ENCODE measurements at places on chromosomes 11 and 22.

DNA sequence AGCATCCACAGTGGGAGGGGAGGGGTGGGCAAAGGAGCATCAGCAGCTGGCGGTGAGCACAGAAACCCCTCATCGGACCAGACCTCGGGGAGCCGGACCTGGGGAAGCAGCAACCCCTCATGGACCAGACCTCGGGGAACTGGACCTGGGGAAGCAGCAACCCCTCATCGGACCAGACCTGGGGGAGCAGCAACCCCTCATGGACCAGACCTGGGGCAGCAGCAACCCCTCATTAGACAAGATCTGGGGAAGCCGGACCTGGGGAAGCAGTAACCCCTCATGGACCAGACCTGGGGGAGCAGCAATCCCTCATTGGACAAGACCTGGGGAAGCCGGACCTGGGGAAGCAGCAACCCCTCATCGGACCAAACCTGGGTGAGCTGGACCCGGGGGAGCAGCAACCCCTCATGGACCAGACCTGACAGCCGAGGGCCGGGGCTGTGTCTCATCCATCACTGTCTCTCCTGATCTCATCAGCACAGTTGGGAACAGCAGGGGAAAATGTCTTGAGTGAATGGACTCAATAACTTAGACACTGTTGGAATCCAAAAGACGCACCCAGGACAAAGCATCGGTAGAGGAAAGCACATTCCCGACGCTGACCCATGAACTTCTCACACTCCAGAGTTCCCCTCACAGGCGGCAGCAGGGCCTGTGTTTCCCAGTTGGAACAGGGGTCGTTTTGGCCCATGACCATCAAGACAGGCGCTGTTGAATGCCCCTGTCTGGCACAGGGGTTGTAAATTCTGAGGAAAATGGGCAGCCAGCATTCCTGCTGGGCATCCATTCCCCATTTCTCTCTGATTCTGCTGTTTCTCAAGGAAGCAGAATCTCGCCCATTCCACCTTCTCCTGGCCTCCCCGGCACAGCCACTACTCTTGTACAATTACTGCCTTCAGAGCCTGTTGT, 1494.6 kb downstream of the TBC1D22A start:
- no peak for DNase-seq

- no peak for DNase-seq
These were observed 14.0 kb downstream of the AP1B1 start for GRCh38 chr22:29374401-29374800.

GRCh38 chr11:17098038-17098437, 20.6 kb upstream of the RPS13 start:
- DNase-seq: no peak

DNA sequence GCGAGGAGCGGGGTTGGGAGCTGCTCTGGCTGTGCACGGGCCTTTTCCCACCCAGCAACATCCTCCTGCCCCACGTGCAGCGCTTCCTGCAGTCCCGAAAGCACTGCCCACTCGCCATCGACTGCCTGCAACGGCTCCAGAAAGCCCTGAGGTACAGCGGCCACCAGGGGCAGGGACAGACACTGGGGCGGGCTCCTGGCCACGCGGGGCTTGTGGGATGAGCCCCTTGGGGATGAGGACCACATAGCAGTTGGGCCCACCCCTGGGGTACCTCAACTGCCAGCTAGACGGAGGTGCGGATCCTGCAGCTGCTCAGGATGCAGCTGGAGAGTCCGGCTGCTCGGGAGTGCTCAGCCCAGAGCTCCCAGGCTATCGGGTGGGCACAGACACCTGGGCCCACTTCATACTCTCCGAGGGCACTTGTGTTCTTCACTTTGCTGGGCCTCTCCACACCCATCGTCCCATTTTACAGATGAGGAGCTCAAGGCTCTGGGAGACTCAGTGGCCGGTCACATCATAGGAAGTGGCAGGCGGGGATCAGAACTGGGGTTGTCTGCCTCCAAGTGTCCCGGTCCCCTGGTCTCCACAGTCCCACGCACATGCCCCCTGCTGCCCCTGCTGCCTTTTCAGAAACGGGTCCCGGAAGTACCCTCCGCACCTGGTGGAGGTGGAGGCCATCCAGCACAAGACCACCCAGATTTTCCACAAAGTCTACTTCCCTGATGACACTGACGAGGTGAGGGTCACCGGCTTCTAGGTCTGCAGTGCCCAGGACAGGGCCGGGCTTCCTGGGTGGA, 77.6 kb downstream of the MYO7A start:
- no peak for DNase-seq

DNA sequence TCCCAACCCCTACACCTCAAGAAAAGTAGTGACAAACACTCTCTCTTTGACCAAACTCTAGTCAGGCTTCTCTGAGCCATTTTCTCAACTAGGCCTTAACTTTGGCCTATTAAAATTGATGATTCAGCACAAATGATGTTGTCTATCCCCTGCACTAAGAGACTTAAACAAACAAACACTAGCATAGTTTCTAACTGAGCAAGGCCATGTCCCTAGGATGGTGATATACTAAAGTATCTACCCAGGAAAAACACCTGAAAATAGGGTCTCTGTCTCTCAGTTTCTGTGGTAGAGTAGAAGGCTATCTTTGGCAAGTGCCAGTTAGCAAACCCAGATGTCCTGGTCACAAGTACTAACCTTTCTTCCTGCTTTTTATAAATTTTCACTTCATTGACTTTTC, 219.7 kb upstream of the ANO3 start:
- no peak for DNase-seq

DNA sequence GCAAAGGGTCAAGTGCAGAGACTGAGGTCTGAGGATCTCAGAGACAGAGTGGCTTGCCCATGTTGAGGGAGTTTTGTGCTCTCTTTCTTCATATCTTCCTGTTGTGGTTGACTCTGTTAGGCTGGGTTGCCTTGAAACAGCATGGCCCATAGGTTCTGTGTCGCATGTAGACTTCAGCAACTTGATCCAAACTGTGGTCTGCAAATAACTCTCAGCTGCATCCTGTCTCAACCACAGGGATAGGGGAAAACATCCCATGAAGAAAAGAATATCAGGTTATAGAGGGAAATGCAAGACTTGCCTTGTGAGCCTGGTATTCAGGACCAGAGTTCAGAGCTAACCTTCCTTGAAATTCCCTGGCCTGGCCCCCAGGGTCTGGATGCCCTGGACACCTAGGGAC, 69.4 kb downstream of the FLI1 start:
- DNase-seq: no peak

GRCh38 chr11:79243422-79244210, 197.2 kb downstream of the TENM4 start:
- no peak for DNase-seq

- DNase-seq: no peak
These were observed 805.5 kb downstream of the BRD1 start for GRCh38 chr22:49021926-49022815.

DNA sequence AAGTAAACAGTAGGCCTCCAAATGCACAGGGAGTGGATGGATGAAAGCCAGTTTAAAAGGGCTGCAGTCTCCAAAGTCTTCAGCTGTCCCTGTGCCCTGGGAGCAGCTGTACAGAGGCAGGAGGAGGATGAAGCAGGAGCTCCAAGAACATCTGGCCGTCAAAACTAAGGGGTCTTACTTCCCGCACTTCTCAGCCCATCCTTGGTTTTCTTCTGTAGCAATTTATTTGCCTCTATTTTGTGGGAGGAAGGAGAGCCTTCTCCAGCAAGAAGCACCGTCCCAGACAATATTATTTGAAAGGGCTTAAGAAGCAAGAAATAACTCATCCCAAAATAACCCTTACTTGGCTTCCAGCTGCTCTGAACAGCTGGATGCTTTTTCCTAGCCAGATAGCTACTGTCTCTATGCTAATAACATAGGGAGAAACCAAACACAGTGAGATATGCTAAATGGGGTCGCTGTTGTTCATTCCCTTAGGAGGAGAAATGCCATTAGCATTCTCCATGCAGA, 133.2 kb downstream of the SPATA19 start:
- DNase-seq: no peak

- DNase-seq: no peak
These were observed 20.1 kb downstream of the DGCR6L start for GRCh38 chr22:20299746-20300136.

GRCh38 chr22:46830841-46831240, 68.4 kb downstream of the TBC1D22A start:
- no peak for DNase-seq

- peak; percentile 12 for DNase-seq
These were observed 67.9 kb downstream of the DCUN1D5 start for GRCh38 chr11:103024086-103024485.

- no peak for DNase-seq
These were observed 1389.8 kb downstream of the TBC1D22A start for GRCh38 chr22:48152164-48152775.

- DNase-seq: no peak
These were observed 8.4 kb upstream of the KCNQ1OT1 start for GRCh38 chr11:2708151-2708581.

GRCh38 chr11:18676803-18677202, 21.8 kb upstream of the TMEM86A start:
- DNase-seq: no peak

- no peak for DNase-seq
These were observed 72.7 kb downstream of the SC5D start for GRCh38 chr11:121365304-121365703.

DNA sequence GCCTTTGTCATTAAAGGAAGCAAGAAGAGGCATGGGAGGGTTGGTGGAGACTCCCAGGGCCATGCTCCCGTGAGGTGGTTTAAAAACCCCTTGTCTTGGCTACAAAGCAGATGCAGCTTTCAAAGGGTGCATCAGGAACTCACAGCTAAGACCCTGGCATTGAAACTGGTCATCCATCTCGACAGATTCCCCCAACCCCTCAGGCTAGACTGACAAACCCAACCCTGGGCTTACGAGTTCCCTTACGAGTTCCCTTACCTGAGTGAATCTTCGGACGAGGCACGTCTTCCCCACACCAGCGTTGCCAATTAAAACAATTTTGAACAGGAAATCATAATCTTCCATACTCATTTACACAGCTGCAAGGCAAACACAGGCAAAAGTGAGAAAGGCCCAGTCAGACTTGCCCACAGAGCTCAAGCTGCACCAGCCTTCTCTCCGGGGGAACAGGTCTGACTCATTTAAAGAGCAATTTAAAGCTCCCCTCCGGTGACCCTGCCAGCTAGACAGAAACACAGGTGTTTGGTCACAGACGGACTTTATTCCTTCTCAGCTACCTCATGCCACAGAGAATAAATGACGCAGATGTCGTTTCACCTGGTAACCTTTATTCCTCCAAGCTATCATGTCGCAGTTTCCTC, 74.6 kb downstream of the RAB30 start:
- DNase-seq: no peak

DNA sequence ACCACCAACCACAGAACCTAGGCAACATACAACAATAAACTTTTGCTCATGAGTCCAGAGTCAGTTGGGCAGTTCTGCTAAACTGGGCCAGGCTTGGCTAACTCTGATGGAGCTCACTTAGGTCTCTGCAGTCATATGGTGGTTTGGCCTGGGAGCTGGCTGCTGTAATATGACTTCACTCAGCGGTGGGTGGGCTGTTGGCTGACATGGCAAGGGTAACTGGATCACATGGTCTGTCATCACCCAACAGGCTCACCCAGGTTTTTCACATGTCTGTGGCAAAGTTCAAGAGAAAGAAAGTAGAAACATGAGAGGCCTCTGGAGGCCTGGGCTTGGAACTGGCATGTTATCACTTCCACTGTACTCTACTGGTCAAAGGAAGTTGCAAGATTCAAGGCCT, 43.2 kb upstream of the CLMP start:
- no peak for DNase-seq

- DNase-seq: no peak
These were observed 16.9 kb downstream of the IL17RA start for GRCh38 chr22:17101475-17102296.

- DNase-seq: no peak
These were observed 98.7 kb downstream of the SWAP70 start for GRCh38 chr11:9762531-9762930.

- DNase-seq: peak; percentile 55
These were observed 81.1 kb upstream of the WNT7B start for GRCh38 chr22:46058091-46058420.

DNA sequence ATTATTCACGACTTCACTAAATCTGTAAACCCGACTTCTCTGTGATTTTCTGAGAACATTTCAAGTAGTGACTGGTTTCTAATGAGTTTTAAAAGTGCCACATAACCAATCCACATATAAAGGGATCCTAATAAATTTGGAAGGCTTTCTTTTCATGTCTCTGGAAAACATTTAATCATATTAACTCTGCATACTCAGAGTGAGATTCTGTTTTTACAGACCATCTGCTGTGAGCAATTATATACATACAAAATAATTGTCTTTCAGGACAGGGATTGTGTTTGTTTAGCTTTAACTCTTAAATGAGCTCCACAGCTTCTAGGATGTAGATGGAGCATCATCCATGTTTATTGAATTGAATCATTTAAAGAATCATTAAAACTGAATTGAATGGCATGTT, 65.1 kb downstream of the PRMT3 start:
- no peak for DNase-seq

DNA sequence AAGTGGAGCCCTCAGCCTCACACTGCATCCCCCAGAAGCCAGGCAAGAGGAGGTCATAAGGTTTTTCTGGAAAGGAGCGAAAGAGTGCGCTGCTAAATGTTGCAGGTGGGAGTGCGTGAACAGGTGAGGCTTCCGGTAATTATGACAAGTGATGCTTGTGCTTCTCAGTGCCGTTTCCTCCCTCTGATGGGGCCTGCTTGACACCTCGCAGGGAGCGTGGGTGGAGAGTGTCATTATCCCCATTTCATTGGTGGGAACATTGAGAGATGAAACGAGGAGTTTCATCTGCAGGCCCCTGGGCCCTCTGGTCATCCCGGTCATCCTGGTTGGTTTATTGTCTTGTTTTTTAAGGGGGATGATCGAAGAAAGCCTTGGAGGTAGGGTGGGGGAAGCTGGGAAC, 57.5 kb downstream of the BCR start:
- no peak for DNase-seq

GRCh38 chr11:102604875-102605274, 20.3 kb downstream of the MMP20 start:
- DNase-seq: no peak

- DNase-seq: no peak
These were observed 19.3 kb upstream of the EHF start for GRCh38 chr11:34601609-34602008.

DNA sequence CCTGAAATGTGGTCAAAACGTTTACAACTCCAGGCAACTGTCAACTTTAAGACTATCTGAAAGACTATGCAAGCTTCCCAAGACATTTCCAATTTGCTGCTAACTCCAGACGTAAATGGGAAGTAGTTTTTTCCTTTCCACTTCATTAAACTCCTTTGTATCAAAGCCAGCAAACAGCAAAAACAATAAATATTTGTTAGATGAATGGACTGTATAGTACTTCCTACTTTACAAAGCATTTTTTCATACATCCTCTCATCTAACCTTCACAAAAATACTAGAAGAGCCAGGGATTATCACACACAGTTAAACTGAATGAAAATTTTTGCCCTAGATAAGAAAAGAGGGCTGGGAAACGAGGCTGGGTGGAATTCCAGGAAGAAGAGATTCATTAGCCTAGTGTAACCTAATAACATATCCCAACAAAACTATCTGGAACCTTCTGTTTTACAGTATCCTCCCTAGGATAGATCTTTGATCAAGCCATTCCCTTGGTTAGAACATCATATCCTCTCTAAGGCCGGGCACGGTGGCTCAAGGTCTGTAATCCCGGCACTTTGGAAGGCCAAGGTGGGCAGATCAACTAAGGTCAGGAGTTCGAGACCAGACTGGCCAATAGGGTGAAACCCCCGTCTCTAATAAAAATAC, 10.4 kb downstream of the NUP98 start:
- DNase-seq: no peak

- DNase-seq: no peak
These were observed 31.6 kb upstream of the CBX7 start for GRCh38 chr22:39183991-39184585.

Measured in HS-27A (cell line).